ENCODE measurements at places on chromosomes 3 and 15.

- no peak for DNase-seq
These were observed 111.4 kb downstream of the MEIS2 start for GRCh38 chr15:36988947-36989346.

DNA sequence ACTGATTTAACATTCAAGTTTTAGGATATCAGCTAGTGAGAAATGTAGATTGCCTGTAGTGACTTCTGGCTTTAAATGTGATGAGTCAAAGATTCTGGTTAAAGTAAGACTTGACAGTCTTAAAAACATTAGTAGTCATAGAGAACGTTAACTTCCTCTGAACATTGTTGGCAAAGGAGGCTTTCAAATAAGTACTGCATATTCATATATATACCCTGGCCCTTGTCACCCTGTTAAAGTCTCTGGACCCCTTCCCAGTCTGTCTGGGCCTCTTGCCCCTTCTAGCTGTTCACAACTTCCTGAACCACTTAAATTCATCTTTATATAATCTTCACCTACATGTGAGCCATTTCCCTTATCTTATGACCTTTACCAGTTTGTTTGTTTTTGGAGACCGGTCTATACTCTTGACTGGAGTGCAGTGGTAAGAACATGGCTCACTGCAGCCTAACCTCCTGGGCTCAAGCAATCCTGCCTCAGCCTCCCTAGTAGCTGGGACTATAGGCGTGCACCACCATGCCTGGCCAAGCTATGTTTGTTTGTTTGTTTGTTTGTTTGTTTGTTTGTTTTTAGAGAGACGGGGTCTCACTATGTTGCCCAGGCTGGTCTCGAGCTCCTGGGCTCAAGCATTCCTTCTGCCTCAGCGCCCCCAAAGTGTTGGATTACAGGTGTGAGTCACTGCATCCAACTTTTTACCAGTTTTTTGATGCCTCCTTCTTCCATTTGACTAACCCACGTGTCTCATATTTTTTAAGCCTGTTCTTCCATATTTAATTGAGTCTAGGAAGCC is 64.4 kb upstream of the CRTC3 start:
- DNase-seq, result no peak

GRCh38 chr15:70447928-70448698 is 315.2 kb downstream of the UACA start:
- peak; percentile 41 for DNase-seq

DNA sequence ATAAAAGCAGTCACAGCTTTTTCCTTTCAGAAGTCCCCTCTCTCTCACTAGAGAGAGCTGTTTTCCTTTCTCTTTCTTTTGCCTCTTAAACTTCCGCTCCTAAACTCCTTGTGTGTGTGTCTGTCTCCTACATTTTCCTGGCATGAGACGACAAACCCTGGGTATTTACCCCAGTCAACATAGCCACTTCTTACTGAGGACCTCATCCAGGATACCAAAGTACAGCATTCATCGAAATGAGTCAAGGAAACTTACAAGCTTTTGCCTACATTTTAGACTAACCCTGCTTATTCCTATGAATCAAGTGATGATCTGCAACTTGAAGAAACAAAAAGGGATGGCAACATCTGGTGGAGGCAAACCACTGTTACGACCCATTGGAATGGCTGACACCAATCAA is 16.7 kb downstream of the PATL2 start:
- DNase-seq, result no peak

GRCh38 chr3:24222165-24222805 is 272.4 kb downstream of the THRB start:
- DNase-seq, result no peak

- no peak for DNase-seq
These were observed 558.7 kb downstream of the TUSC7 start for GRCh38 chr3:117268318-117268717.

DNA sequence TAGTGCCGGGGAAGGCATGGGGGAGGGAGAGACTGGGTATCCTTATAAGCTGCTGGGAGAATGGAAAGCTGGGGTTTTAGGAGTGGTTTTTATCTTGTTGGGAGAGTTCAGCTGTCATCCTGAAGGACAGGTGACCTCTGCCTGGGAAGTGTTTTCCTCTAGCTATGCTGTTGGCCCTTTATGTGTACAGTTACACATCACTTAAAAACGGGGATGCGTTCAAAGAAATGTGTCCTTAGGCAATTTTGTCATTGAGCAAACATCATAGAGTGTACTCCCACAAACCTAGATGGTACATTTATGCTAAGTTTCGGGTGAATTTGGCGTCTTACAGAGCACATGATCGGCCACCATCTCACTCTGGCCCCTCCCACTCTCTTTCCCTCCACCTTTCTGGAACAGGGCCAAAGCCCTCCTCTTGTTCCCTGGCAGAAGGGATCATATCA is 164.3 kb upstream of the NUDT16 start:
- no peak for DNase-seq

GRCh38 chr3:18097989-18098388 is 327.1 kb downstream of the SATB1 start:
- no peak for DNase-seq

DNA sequence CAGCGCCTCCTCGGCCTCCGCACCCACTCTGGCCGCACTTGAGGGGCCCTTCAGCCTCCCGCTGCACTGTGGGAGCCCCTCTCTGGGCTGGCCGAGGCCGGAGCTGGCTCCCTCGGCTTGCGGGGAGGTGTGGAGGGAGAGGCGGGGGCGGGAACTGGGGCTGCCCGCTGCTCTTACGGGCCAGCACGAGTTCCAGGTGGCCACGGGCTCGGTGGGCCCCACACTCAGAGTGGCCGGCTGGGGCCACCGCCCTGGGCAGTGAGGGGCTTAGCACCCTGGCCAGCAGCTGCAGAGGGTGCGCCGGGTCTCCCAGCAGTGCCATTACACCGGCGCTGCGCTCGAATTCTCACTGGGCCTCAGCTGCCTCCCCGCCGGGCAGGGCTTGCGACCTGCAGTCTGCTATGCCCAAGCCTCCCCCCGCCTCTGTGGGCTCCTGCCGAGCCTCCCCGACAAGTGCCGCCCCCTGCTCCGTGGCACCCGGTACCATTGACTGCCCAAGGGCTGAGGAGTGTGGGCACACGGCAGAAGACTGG is 167.1 kb upstream of the PLSCR5 start:
- no peak for DNase-seq

DNA sequence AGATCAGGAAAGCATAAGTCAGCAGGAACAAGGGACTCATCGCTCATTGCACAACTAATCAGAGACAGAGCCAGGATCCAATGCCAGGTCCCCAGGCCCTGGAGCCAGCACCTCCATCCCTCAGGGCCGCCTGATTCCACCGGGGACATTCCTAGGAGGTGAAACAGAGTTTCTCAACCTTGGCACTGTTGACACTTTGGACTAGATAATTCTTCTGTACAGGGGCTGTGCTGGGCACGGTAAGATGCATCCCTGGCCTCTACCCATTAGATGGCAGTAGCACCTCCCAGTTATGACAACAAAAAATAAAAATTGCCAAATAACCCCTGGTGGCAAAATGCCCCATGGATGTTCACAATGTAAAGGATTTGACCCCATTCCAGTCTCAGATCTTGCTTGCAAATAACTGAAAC is 127.7 kb downstream of the MTHFS start:
- no peak for DNase-seq

- no peak for DNase-seq
These were observed 319.2 kb downstream of the ZNF621 start for GRCh38 chr3:40843851-40844548.

DNA sequence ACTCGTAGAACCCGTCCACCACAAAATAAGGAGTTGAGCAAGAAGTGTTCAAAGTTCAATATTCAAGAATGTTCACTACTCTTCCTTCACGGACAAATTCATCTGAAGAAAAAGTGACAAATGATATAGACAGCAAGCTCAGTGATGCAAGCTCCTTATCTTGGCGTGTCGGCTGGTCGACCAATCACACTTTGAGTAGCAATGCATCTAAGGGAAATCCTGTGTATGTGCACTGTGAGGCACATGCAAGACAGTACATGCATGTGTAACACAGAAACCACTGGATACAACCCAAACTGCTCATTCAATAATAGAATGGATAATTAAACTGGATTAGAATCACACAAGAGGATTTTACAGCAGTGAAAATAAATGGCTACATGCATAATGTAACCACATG is 64.4 kb upstream of the CSPG5 start:
- DNase-seq, result no peak

DNA sequence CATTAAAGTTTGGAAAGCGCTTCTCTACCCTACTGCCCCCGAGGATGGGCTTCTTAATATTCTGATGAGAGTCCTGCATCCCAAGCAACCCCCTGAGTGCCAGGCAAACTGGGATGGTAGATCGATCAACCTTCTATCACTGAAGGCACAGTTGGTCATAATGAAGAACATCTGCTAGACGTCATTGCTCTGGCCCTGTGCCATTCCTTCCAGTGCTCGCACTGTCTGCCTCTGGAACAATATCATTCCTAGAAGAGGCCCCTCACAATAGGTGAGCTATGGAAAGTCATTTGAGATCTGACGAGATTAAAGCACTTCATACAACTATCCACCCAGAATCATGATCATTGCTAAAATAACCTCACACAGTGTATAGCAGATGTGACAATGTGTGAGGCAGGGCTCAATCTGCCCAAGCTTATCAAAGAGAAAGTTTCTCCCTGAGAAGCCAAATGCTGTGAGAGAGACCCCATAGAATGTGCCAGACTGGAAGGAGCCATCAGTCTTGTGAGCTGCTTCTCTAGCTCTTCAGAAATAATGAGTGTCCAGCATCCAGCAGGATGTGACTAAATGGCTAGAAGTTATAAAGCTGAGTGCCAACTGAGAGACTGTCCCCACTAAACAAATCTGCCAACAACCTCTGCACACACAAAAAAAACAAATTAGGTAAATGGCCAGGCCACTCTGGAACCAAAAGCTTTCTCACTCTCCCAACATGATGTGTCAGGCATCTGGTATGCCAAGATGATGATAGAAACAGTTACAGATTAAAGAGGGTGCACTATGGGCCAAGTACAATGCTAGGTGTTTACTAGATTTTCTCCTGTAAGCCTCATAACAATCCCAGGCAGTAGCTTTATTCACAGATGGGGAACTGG is 165.5 kb downstream of the NECTIN3 start:
- DNase-seq, result no peak

DNA sequence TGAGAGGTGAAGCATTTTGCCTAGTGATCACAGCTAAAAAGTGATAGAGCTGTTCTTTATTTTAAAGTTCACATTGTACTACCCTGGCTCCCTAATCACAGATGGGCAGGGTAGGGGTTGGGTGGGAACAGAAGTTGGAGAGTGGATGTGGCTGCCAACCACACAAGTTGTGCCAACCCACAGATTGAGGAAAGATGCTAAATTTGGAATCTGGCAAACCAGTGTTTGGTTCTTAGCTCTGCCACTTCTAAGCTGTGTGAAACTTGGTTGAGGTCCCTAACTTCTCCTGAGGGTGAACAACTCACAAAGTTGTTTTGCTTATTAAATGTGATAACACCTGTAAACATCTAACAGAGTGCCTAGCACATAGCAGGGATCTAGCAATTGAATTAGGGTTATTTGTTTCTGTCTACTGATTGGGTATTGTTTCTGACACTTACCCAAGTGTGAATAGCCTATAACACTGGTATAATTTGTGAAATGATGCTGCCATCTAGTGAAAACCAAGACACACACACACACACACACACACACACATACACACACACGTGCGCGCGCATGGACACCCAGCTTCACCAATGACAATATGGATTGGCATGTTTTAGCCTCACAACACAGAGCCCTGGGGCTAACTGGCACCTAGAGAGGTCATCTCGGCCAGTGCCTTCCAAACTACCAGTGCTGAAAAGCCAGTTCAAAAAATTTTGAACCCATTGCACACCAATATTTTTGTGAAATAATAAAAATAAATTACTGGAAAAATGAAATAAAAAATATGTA is 25.3 kb downstream of the ADGRG7 start:
- no peak for DNase-seq

DNA sequence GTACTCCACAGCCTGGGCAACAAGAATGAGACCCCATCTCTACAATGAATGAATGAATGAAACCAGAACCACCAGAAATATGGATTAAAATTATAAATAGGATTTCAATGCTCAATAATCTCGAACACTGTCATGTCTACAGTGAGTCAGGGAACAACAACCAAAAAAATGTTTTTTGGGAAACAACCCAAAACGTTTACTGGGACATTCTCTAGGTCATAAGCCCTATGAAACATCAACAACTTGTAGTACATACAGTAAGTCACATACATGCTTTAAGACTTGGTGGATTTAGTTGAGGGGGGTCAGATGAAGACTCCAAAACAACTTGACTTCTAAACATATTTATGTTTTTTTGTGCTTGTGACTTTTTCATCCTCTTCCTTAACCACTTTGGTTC is 511.2 kb downstream of the FOXP1 start:
- no peak for DNase-seq

DNA sequence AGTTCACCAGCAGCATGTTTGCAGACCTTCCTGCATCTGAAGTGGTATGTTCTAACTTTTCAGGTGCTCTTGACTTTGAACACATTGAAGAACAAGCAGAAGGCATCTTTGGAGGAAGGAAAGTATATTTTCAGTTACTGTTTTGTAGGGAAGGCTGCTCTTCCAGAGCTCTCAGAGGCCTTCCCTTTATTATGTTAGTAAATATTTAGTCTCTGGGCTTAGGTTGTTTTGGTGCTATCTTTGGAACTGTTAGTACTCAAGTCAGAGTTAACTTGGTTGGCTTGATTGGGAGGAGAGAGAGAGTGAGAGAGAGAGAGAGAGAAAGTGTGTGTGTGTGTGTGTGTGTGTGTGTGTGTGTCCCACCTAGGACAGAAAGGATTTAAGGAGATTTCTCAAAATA is 188.2 kb downstream of the ITPR1 start:
- DNase-seq, result no peak

DNA sequence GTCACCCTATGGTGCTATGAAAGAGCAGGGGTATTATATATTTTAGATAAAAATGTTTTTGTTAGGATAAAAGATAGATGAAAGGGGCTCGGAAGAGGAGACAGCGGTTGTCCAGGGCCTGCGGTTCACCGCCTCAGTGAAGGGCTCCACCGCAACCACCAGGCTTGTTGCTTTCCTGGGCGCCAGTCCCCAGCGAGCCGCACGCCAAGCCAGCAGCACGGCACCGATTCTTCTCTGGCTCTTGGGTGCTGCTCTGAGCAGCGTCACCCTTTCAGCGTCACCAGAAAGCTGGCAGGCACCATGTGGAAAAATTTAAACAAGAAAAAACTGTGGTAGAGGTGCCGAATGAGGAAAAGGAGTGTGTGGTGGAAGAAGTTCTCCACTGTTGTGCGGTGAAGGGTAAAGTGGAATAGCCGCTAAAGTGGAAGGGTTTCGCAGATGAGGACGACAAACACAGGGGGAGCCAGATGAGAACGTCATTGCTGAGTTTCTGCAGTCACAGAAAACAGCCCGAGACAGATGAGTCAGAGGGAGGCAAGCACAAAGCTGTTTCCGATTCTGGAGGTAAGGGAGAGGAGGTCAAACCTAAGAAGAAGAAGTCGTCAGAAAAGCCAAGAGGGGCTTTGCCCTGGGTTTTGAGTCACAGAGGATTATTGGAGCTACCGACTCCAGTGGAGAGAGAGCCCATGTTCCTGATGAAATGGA is 569.2 kb downstream of the ZBBX start:
- no peak for DNase-seq

- no peak for DNase-seq
These were observed 8.1 kb downstream of the IL1RAP start for GRCh38 chr3:190521998-190522397.
